ENCODE measurements at places on chromosomes 2 and 18.

DNA sequence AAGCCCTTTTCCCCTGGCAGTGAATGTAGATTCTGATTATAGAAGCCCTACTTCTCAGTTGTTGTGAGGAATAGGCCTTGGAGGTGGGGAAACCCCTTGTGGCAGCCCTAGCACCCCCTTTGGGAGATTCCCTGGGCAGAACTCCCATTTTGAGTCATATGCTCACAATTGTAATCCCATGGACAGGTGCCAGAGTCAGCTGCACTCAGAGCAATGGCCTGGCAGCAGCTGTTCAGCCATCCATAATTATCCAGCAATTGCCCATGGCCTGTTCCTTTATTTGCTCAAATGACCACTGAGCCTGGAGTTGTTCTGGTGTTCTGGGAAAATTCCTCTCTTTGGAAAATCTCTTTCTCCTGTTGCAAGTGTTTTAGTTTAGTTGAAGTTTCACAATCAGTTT is 71.7 kb downstream of the PTRHD1 start:
- no peak for DNase-seq

DNA sequence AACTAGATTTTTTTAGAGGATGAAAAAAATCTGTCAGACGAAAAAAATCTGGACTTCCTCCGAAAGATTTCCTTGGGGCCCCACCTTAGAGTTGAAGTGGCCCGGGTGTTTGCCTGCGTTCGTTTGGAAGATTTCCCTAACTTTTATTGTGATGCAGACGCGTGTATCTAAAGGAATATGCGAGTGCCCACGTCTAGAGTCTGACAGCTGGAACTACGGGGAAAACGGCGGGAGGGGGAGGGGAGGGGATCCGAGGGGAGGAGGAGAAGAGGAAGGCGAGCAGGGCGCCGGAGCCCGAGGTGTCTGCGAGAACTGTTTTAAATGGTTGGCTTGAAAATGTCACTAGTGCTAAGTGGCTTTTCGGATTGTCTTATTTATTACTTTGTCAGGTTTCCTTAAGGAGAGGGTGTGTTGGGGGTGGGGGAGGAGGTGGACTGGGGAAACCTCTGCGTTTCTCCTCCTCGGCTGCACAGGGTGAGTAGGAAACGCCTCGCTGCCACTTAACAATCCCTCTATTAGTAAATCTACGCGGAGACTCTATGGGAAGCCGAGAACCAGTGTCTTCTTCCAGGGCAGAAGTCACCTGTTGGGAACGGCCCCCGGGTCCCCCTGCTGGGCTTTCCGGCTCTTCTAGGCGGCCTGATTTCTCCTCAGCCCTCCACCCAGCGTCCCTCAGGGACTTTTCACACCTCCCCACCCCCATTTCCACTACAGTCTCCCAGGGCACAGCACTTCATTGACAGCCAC is 2.4 kb upstream of the SP9 start:
- DNase-seq: no peak

DNA sequence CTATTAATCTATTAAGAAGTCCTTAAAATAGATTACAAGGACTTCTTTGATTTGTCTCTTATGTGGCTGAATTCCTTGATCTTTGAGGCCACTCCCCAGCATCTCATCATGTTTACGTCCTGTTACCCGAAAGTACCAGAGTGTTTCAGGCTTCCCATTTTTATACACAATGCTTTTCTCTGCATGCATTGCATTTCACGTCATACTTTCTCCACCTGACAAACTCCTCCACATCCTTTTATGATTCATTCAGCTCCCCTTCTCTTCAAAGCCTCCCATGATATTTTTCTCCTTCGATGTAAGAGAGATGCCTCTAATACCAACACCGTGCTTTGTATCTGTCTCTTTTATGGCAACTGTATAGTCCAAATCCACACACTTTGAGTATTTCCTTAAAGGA is 379.0 kb upstream of the CRIM1 start:
- DNase-seq: no peak

GRCh38 chr18:78431606-78432005 is 548.0 kb upstream of the SALL3 start:
- no peak for DNase-seq

DNA sequence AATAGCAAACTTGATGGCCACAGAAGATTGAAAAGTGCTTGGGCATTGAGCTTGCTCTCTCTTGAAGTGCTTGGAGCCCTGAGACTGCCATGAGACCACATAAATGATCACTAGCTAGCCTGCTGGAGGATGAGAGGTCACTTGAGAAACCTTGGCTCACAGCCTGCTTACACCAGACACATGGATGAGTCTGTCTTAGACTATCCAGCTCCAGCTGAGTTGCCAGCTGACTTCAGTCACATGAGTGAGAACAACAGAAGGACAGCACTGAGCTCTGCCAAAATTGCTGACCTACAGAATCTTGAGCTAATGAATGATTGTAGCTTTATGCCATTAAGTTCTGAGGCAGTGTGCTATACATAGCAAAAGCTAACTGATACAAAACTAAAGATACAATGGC is 18.1 kb downstream of the NABP1 start:
- DNase-seq: no peak

DNA sequence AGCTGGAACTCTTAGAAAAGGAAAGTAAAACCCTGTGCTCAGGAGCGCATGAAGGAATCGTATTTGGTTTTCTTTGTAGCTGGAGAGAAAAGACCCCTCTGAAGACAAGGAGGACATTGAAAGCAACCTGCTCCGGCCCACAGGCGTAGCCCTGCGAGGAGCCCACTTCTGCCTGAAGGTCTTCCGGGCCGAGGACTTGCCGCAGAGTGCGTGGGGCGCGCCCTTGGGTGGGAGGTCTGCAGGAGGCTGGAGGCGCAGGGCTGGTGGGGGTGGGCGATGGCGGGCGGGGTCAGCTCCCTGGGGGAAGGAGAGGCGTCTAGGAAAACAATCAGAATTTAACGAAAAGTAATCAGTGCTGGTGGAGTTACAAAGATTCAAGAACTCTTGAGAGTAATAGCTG is 72.8 kb downstream of the DYSF start:
- no peak for DNase-seq

DNA sequence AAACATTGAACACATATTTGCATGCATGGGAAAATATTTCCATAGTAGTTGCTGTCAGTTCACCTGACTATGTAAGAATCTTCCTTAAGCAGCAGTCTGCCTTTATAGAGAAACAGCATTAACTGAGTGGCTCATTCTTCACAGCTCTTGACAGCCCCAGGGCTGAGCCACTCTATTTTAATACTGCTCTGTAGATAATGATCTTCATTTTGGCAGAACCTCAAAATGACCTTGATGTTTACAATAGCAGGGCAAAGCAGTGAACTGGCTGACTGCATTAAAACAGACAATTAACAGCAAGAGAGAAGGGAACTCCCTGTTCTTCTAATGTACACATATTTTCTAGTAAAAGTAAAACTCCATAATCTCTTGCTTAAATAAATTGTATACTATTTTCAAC is 580.6 kb upstream of the SOX11 start:
- DNase-seq: no peak

DNA sequence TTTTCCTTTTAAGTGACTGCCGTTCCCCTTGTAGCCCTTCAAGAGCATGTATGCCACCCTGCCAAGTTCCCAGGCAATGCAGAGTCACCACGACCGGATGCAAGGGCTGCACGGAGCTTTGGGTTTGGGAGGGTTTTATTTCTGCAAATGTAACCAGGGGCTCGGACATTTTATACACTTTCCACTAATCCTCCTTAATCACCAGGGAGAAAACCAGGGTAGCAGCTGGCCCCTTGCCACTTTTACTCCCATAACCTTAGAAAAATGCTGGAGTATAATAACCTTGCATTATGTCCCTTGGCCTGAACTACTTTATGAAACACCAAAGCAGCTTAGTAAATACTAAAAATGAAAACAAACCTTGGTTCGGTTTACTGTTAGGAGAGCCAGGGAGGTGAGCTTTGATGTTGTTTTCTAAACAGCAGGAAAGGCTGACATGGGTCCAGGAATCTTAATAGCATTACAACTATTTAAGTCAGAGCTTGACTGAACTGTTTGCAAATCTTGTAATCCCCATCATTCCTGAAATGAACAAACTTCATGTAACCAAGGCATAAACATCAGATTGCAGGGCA is 152.8 kb upstream of the RIOK3 start:
- DNase-seq: no peak

GRCh38 chr2:108889907-108890306 is 99.1 kb downstream of the EDAR start:
- no peak for DNase-seq

DNA sequence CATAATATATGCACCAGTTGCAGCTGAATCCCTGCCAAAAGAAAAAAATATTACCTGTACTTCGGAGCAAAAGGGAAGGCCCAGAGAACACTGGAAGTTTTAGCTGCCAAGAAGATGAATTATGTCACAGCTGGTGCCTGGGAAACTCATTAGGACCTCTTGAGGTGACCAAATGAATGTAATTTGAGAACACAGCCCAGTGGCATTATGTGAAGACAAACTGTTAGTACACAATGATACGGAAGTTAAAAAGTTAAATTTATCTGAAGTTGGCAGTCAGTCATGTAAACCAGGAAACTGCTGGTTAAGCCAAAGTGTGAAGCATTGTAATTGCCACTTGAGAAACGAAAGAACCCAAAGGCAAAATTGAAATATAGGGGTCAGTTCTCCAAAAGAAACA is 80.7 kb downstream of the EML4 start:
- no peak for DNase-seq

DNA sequence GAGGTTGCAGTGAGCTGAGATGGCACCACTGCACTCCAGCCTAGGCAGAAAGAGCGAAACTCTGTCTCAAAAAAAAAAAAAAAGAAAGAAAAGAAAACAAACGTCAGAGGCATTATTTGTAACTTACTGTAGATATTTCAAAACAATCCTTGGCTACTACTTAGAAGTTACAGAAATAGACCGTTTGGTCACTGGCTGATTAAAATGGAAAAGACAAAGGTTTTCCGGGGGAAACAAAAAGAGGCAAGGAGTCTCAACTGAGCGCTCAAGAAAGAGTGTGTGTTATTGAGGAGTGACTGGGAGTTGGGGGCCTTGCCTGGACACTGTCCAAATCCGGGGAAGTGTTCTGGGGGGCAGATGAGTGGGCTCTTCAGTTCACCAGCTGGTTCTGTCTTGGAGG is 47.6 kb downstream of the TEX44 start:
- no peak for DNase-seq

DNA sequence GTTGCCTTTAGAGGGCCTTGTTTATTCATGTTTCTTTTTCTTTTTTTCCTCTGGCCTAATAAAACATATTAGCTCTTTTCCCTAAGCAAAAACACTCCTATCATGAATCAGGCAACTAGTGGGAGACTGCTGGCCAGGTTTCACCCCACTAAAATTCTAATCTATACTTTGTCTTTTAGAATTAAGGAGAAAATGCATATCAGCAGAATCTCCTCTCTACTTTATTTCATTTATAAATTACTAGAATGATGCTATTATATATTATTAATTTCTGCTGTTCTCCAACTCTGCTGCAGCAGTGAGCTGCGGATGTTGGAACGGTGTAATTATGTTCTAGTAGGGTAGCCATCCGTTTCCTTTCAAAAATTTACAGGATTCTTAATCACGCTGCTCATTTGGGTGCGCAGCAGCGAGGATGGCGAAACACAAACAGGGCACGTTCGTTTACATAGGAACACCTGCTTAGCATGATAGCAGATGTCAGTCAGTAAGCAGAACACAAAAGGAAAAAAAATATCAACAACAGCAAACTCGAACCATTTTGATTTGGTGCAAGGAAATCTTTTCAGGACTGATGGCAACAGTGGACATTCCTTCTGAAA is 30.5 kb downstream of the ZEB2 start:
- DNase-seq: no peak

DNA sequence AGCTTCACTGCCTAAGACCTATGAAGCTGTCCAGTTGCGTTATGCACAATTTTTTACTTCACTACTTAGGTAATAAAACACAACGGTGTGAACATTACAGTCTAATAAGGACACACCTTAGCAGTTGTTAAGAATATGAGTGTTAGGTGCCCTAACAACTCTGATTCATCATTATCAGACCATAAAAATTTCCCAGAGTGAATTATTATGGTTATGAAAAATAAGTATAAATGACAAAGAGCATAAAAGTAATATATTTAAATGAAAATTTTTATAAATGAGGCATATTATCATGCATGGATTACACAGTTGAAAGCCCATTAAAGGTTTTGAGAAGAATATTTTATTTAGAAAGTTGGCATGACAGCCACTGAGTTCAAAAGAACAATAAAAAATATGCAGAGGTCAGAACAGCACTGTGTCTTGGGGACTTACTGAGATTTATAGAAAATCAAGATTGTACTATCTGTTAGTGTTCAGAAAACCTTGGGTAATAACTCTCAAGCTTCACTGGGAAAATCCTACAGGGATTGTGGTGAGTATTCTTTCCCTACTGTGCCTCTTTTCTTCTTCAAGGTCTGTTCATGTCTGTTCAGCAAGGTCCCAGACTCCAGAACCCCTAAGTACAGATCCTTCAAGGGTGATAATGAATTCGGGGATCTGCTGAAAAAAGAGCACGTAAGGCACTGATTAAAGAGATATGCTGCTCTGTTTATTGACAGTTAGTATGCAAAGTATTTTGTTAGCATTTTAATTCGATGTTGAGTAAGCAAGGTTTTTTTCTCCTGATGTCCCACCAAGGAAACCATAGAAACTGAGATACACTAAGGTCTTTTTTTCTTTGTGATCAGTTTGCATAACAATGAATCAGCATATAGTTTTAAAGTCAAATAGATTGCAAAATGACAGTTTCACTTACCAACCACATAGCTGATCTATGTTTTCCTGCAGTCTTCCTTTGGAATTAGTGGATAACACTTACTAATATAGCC is 250.0 kb downstream of the DSEL start:
- DNase-seq: no peak

DNA sequence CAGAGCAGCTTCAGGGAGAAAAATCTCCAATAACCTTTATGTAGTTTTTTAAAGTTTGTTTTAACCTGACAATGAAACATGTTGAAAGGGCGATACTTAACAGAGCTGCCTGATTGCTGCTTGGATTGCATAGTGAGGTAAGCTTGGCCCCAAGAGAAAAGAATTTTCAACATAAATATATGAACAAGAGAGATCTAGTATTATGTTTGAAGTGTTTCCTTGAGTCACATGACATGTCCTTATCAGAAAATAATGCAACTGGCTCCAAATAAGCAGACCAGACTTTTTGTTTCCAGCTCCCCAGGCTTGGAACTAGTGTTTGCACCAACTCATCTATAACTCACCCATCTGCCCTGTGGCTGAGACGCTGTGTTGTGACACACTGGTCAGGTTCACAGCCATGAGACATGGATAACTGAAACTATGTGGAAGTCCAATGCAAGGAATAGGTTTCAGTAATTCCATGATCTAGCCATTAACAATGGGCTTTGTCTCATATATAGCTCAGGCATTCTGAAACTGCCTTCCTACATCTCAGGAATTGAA is 44.7 kb downstream of the ABCB11 start:
- DNase-seq: no peak
